EL (cell line): ENCODE measurements at places on chromosomes 2 and 18.

DNA sequence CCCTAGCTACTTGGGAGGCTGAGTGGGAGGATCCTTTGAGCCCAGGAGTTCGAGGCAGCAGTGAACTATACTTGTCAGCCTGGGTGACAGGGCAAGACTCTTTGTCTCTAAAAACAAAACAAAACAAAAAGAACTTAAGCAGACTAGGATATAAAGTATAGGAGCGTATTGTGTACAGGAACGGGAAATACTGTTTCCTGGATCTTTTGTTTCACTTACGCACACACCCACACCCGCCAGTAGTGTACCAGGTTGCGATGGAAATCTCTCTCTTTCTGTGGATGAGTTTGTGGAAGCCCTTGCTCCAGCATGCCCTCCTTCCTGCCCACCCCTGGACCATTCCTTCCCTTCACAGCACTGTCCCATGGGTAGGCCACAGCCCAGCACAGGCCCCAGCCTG lies 136.3 kb downstream of the RPIA start:
- no peak for DNase-seq

DNA sequence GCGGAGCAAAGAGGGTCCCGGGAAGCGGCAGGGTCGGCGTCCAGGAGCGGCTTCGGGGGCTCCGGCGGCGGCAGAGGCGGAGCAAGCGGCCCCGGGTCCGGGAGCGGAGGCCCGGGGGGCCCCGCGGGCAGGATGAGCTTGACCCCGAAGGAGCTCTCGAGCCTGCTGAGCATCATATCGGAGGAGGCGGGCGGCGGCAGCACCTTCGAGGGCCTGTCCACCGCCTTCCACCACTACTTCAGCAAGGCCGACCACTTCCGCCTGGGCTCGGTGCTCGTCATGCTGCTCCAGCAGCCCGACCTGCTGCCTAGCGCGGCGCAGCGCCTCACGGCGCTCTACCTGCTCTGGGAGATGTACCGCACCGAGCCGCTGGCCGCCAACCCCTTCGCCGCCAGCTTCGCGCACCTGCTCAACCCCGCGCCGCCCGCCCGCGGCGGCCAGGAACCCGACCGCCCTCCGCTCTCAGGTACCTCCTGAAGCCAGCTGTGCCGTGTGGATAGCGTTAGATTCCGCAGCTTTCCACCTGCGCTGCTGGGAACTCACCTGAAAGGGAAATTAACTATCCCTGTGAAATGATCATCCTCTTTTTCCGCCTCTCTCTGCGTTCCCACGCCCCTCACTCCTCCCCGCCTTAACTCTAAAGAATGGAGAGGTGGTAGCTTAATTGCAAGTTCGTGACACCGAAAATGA lies 472 bp downstream of the CNOT11 start:
- peak; percentile 65 for DNase-seq

DNA sequence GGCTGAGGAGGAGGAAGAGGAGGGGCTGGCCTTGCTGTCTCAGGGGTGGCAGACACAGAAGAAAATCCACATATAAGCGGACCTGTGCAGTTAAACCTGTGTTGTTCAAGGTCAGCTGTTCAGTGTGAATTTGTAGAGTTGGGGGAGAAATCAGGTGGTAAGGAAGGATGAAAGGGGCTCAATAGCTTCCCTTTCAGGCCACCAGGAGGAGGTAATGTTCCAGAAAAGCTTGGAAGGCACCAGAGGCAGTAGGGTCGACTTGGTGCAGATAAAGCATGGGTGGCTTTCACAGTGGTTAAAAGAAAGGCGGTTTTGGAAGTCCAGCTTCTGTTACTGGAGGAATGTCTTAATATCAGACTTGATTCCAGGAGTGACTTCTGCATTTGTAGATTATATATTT lies 167.4 kb downstream of the THSD7B start:
- peak; percentile 23 for DNase-seq

DNA sequence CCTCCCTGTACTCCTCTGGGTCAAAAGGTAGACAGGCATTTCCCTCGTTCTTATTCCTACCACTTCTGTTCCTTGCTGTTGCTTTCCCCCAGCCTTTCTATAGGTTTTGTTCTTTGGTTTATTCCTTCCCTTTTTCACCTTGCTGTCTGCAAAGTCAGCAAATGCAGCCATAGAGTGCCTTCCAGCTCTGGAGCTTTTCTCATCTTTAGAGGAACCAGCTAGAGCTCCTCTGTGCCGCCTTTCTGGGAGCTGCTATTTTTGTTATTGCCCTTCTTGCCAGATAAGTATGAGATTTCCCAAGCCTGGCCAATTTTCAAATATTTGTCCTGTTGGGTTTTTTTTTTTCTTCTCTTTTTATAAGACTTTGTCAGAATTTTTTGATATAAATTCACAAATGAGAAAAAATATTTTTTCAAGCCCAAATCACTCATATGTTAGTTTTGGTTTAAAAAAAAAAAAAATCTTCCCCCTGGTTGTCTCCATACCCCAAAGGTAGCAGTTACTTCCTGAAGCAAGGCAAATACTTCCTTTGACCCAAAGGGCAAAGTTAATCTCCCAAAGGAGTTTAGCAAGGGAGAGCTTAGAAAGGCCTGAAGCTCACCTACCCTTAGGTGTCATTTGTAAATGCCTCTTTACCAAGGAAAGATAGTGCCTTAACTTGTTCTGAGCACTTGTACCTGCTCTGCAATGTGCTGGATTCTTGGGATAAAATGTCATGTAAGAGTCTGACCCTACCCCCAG lies 5.1 kb upstream of the TTC27 start:
- no peak for DNase-seq

DNA sequence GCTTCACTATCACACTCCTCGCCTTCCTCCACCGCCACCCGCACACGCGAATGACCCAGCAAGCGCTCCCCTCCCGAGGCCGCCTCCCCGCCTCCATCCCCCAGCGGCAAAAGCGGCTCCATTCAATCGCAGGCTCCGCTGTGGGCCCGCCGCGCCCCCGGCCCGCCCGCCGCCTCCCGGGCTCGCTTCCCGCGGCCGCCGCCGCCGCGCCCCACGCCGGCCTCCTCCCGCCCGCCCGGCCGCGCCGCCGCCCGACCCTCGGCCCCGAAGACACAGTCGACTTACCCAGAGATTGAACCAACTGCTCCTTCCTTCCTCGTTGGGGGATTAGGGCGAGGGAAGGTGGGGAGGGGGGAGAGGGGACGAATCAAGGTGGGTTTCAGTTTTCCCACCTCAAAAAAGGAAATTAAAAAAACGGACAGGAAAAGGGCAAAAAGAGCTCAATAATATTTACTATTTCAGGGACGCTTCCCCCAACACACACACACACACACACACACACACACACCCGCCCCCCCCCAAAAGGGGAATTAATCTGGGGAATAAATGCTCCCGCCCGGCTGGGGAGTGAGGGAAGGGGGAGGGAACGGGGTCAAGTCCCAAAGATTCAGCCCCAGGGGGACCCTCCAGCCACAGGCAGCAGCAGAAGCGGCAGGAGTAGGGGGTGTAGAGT lies 743 bp downstream of the XPO1 start:
- no peak for DNase-seq

- no peak for DNase-seq
Measured at GRCh38 chr18:50158866-50159653, 35.9 kb downstream of the MYO5B start.

DNA sequence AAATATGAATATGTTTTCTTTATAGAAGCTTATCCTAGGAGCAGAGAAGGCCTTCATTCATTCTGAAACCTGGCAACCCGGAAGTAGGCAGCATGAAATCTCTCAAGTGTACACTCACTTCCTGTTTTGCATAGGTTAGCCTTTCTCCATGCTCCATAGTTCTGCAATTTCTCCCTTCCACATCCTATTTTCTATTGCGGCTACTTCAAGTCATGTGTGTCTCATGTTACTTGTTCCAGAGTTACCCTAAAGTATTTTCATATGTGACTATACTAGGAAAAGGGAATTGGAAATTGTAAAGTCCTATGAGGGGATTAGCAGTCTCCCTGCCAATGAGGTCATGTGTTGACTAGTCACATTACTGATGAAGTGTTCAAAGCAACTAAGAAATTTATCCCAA lies 320.6 kb downstream of the NCKAP5 start:
- peak; percentile 23 for DNase-seq

GRCh38 chr2:37794717-37795116 lies 123.3 kb upstream of the CDC42EP3 start:
- DNase-seq = no peak

DNA sequence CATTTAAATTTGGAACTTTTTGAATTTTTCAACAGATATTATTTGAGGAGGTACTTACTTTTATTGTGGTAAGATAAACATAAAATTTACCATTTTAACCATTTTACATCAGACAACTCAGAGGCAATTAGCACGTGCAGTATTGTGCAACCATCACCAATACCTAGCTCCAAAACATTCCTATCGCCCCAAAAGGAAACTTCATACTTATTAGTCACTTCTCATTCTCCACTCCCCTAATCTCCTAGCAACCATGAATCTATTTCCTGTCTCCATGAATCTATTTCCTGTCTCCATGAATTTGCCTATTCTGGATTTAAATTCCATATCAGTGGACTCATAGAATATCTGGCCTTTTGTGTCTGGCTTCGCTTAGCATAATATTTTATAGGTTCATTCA lies 69.9 kb upstream of the FAM136A start:
- DNase-seq = peak; percentile 86

DNA sequence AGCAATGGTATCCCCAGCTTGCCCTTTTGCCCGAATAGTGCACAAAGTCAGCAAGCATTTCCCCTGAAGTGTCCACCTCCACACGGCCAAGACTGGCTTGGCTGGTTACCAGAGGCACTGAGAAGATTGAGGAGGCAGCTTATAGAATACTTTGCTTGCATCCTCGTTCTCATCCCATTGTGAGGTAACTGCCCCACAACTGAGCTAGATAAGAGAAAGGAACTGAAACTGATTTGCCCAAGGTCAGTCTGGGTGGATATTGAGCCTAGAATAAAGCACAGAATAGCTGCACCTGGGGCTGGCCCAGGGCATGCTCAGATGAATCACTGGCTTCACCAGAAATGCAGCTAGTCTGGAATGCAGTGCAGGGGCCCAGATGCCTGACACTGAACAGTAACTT lies 32.7 kb upstream of the MAP4K3 start:
- DNase-seq = peak; percentile 72

DNA sequence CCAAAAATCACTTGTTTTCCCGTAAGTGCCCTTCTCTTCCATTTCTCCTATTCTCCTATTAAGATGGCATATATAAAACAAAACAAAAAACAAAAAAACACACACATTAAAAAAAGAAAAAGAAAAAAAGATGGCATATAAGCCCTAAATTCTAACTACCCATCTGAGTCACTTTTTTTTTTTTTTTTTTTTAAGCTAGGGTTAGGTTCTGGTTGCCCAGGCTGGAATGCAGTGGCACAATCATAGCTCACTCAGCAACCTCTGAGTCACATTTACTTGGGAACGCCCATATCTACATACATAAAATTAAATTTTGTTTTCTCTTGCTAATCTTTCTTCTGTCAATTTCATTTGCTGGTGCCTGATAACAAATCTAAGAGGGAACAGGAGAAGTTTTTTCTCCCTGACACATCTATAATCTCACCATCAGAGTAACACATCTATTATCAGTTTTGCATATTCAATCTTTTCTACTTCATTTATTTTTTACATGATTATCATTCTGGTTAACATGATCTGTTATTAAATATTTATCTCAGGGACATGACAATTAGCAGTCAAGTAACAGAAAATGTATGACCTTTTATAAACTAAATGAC lies 52.1 kb downstream of the EEF1B2 start:
- peak; percentile 76 for DNase-seq

- peak; percentile 11 for DNase-seq
Measured at GRCh38 chr18:57353940-57354461, 1.6 kb downstream of the ST8SIA3 start.

DNA sequence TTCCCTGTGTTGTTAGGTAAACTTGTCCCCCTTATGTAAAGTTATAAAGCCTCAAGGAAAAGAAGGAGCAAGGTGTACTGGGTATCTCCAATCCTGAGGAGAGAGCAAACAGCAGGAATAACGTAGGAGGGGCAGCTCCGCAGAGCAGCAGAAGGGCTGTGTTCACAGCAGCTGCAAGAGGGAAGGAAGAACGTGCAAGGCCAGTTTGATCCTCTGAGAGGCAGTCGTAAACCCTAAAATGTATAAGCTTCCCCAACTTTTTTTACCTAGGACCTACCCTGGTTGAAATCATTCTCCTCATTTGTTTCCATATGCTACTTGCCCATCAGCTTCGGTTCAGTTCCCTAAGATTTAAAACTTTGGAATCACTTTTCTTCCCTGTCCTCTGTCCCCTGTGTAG lies 51.9 kb upstream of the MAP3K20 start:
- DNase-seq = no peak

DNA sequence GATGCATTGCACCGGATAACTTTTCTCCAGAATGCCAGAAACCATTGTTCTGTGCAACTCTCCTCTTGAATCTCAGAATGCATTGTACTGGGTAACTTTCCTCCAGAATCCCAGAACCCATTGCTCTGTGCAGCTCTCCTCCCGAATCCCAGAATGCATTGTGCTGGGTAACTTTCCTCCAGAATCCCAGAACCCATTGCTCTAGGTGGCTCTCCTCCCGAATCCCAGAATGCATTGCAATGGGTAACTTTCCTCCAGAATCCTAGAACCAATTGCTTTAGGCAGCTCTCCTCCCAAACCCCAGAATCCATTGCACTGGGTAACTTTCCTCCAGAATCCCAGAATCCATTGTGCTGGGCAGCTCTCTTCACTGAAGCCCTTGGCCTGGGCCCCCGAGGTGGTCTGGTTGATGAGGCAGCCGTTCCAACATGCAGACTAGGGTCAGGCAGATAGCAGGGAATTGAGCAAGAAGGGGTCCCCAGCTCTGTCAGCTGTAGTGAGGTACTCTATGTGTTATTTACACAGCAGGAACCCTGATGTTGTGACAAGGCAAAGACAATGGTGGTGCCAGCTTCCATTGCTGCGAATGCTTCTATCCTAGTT lies 9.4 kb downstream of the FOSL2 start:
- no peak for DNase-seq

GRCh38 chr18:394987-395362 lies 105.5 kb downstream of the COLEC12 start:
- DNase-seq = peak; percentile 87

DNA sequence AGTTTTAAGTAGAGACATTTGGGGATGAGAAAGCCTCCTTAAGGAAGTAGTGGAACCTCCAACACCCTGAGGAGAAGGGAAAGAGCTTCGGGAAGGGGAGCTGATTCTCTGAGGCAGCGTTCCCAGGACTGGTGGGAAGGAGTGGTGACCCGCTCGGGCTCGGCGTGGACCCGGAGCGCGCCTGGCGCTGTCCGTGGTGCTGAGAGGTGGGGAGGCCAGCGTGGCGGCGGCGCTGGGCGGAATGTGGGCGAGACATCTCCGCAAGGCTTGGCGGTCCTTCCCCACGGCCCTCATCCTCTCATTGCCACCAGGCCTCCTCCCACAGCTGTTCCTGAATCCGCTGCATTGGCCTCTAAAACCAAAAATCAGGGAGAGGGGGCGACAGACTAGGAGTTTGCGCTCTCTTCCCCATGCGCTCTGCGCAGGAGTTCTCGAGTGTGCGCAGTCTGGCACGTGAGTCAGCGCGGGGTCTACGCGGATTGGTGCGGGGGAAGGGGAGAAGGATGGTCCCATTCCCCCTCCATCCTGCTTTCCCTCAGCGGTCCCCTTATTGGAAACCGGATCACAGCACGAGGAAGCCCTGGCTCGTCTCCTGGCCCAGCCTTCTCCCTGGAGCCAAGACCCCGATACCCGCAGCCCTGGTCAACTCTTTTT lies 857 bp downstream of the RESP18 start:
- no peak for DNase-seq

GRCh38 chr2:24919037-24919505 lies 966 bp downstream of the ADCY3 start:
- peak; percentile 32 for DNase-seq

- peak; percentile 31 for DNase-seq
Measured at GRCh38 chr2:157172866-157173578, 84.5 kb upstream of the GALNT5 start.
